ENCODE measurements at places on chromosomes 3 and 15. TPM values are rescaled to one million over a fixed set of nuclear protein-coding genes. Genes with fewer than 3 reads are reported as not detected.

DNA sequence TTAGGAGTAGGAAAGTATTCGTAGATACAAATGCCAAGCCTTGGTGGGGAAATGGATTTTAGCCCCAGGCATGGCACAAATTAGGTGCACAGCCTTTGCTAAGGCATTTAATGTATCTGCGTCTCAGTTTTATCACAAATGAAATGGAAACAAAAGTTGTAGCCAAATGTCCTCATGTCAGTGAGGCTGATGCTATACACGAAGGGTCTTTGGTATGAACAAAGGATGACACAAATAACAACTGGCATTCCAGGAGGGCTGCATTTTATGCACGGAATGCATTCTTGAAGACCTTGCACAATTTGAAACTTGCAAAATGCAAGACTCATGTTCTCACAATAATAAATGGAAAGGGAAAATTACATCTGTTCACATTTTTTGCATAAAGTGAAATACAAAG lies 181.9 kb downstream of the SV2B start:
- DNase-seq: no peak

GRCh38 chr15:91537856-91538255 lies 315.7 kb upstream of the SLCO3A1 start:
- DNase-seq: no peak

Gene LARP6
- total RNA-seq: 18.7 TPM

DNA sequence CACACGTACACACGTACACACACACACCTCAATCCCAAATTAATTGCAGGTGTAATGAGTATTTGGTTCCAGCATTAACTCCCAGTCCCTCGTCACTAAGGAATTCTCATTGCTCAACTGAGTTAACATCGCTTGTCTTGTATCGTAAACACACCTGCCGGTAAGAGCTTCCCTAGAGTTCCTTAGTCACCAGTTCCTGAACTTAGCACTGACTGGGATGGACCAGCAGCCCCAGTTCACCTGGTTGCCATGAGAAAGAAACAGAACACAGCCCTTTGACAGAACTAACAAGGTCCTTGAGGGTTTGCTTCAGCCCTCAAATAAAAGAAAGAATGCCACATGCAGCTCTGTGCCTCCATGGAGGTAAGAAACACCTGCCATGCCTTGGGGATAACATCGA lies 66.3 kb upstream of the SLCO3A1 start:
- DNase-seq: no peak

- DNase-seq: no peak
Observed at GRCh38 chr3:94117729-94118128, 54.9 kb downstream of the NSUN3 start.

Gene TRA2B
- total RNA-seq: 190 TPM

Gene SH2D7
- total RNA-seq: not detected

Gene GRM2
- 0.04 TPM for total RNA-seq

Gene UCN2
- 4.1 TPM for total RNA-seq

GRCh38 chr3:160564258-160564911 lies 986 bp downstream of the KPNA4 start:
- no peak for DNase-seq

Measured in esophagus squamous epithelium (tissue), 5 donors.